ENCODE measurements at places on chromosomes 3 and 15.

DNA sequence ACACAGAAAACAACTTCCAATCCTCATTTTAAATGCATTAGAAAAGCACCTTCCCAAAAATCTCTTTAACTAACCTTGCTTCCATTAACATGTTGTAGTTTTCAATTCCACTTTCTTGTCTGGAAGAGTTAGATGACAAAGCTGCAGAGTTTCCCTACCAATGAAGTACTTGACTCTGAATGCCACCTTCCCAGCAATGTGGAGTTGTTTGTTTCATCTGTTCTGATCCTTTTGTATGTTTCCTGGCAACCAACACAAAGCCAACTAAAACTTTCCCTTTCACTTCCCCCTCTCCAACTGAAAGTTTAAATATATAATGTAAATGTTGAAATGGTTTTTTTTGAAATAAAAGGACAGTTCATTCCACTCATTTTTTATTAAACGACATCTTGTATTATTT, at the start of gene WDR49:
Gene WDR49 (minus strand): TSS at position 183 of the 400 bp plus-strand sequence. CDS start 517 bp downstream, outside the sequence.
- no peak for DNase-seq

GRCh38 chr3:196179380-196180308, 31.6 kb downstream of the ZDHHC19 start:
- DNase-seq, result peak; percentile 46

GRCh38 chr3:7789324-7789723, 712.3 kb upstream of the LMCD1 start:
- DNase-seq, result no peak

- no peak for DNase-seq
Measured at GRCh38 chr3:139933766-139934165, 1.2 kb upstream of the CLSTN2 start.

GRCh38 chr3:121794264-121794983, 40.4 kb downstream of the IQCB1 start:
- no peak for DNase-seq

DNA sequence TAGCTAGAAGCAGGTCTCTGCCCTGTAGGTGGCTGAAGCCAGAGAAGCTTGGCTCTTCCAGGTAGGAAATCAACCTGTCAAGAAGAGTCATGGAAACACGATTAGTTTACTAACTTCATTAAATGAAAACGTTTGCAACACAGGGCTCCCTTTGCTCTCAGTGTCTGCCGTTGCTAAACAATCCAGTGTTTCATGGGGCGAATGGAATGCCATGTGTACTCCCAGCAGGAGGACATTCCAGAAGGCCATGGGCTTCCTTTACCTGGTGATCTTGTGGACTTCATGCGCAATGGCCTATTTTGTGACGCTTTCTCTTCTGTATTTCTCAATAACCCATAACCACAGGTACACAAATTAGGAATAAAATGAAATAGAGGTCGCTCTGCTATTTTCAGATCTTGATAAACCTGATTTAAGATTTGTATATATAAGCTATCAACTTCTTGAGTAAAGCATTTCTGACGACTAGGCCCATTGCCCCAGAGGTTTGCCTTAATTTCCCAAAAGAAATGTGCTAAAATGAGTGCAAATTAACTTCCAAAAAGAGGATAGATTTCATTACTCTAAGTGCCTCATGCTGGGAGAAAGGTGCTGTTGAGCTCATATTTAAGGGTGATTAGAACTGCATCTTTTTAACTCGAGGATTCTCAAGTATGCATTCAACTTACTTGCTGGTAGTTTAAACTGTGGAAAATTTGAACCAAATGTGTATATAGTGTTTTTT, 171.0 kb downstream of the EPHA3 start:
- DNase-seq, result no peak

DNA sequence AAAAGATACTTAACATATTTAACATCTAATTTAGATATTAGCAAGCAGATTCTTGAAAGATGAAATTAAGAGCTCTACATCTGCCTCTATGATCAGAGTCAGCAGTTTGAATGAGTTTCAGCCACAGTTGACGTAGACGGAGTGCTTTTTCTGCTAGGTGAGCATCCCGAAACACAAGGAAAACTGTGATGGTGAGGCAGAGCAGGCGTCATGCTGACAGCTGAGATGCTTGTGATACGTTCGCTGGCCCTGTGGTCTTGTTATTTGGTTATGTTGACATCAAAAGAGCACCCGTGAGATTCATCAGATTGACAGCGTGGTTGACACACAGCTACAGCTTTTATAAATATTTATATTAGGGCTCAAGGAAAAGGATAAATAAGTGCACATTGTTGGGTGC, 19.6 kb upstream of the GOLGA8B start:
- DNase-seq, result no peak
